ENCODE measurements at places on chromosomes 1 and 21.

DNA sequence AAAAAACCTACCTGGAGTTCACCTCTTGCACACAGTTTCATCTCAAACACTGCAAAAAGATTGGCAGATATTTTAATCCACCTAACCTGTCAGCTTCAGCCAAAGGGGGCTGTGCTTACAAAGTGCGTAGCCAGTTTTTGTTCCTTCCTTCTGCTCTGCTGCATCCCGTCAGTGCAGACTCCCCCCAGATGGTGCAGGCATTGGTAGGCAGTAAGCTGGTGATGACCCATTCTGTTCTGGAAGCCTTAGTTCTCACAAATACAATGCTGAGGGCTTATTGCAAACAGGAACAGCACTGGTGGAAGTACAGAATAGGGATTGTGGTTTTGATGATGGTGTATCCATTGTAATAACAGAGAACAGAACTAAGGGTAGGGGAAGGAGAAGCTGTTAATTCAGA, 239.5 kb downstream of the RYR2 start:
- DNase-seq = no peak

- DNase-seq = no peak
Observed at GRCh38 chr1:19512545-19512944, 27.2 kb upstream of the CAPZB start.

- DNase-seq = no peak
Observed at GRCh38 chr1:73162564-73162963, 880.2 kb upstream of the NEGR1 start.

- DNase-seq = no peak
Observed at GRCh38 chr1:184534690-184535089, 147.9 kb downstream of the C1orf21 start.

DNA sequence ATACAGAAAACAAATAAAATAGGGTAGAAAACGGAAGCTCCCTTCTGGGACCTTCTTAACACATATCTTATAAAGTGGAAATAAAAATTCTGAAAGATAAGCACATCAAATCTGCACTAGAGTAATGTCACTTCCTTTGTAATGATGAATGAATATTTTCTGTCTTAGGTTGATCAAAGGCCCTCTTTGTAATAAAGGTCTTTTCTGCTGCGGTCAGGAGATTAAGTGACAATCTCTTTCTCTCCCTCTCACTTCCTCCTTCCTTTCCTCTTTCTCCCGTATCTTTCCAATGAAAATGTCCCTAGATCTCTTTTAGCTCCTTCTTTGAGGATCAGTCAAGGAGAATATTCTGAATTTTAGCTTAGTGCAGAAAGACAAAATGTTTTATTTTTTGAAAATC, 33.8 kb downstream of the TMCO1 start:
- no peak for DNase-seq

GRCh38 chr1:33465316-33465715, 7.1 kb upstream of the ZSCAN20 start:
- DNase-seq = no peak

DNA sequence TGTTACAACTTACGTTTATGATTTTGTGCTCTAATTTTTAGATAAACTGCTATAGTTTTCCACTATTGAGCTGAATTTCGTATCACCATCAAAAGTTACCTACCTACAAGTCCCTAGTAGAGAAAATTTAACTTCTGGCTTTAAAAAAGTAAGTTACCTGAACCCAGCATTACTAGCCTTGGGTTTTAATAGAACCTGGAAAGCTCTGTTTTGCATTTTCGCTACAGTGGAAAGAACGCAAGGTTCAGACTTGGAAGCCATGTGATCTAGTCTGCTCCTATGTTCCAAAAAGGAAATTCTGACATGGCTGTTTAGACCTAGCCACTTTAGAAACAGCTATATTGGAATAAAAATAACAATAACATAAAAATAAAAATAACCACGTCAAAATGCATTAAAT, 110.5 kb downstream of the SLC45A1 start:
- DNase-seq = no peak

DNA sequence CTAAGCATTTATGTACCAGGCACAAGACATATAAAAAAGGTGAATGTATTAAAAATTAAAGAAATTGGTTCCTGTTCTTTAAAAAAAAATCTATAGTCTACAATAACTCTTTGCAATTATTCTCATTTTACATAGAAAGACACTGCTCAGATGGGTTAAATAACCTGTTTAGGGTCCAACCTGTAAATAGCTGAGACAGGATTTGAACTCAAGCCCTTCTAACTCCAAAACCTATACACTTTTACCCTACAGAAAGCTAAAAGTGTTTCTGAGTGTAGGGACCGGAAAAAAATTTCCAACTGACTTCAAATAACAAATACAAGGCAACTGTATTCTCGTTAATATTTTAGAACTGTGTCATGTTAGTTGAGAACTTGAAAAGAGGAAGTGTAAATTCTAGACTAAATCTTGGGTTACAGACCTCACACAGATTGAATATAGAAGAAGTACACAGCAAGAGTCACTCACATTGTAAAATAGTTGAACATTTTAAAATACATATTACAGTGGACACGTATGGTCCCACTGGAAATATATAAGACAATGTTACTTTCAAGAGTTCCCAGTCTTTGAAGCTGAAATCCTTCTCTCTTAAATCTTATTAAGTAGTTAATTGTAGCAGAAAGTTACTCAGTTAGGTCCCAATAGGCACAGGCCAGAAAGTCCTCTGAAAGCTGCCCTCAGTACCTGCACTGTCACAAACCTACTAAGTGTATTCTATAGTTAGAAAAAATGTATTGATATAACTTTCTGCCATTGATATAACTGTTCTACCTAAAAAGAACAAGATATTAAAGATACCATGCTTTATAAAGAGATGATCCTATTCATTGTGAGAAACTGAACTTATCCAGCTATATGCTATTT, 7.3 kb downstream of the EDEM3 start:
- no peak for DNase-seq

Data from GM18507 (cell line).